ENCODE measurements at places on chromosomes 11 and 22.
A peak's percentile ranks its signal among the peaks of the same experiment; 100 is the strongest.

- DNase-seq = no peak
These were observed 736 bp downstream of the RDX start for GRCh38 chr11:110295531-110296225.

DNA sequence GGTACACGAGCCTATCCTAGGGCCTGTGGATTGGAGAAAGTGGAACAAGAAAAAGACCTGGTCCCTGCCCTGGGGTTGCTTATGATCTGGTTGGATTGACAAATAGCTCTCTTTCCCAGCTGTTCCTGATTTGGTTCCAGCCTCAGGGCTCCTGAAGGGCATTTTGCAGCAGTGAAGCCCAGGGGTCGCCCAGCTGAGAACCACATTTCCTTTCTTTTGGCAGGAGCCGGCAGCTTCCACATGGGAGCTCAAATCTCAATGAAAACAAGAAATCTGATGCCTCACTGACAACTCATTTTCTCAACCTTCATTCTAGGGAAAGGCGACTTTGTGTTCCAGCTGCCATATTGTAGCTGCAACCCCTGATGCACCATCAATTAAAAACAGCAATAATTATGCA lies 140.6 kb upstream of the CADM1 start:
- peak; percentile 6 for DNase-seq

- DNase-seq = no peak
These were observed 4.7 kb upstream of the CASP5 start for GRCh38 chr11:105027678-105028077.

DNA sequence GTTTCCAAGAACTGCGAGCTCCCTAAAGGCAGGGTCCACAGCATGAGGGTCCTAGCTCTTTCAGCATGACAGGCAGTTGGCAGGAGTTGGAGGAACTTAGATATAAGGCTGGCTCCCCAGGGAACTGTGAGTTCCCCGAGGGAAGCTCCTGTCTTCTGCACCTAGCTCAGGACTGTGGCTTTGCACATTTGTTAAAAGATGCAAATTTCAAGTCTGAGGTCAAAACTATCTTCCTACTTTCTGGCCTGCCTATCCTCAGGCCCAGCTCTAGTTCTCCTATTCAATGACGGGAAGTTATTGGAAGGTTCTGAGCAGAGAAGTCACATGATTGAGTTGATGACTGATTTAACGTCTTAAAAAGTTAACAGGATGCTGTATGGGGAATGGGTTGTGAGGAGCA lies 11.7 kb upstream of the UCP3 start:
- DNase-seq = no peak

GRCh38 chr22:39693943-39694500 lies 123.5 kb downstream of the CACNA1I start:
- DNase-seq = no peak

DNA sequence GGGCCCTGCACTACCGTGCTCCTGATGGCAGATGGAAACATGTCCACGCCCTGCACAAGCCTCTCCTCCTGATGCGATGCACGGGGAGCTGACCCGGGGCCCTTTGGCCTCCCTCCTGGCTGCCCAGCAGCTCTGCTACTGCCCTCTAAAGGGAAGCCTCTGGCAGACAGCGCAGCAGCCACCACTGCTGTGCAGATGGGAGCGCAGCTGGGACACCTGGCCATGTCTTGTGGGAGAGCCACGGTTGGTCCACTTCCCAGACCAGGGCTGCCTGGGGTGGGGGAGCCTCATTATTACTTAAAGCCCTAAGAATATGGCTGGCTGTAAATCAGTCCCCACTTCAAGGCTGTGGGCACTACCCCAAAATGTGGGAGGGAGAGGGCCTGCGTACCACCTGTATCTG lies 38.3 kb downstream of the TBX1 start:
- DNase-seq = no peak

DNA sequence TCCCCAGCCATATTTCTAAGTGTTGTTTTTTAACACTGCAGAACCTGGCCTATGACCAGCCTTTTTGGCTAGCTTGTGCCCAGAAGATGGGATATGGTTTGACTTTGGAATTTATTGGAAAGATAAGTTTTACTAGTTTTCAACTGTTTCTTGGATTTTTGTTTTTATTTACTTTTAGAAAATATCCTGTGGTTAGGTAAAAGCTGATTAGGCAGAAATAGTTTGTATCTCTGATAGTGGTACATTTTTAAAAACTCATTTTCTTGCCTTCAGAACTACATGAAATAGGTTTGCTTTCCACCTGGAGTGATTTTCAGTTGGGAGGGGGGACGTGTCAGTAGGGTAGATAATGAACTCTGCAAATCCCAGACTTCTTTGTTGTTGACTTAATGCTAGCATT lies 91.3 kb upstream of the RASSF10 start:
- DNase-seq = no peak

DNA sequence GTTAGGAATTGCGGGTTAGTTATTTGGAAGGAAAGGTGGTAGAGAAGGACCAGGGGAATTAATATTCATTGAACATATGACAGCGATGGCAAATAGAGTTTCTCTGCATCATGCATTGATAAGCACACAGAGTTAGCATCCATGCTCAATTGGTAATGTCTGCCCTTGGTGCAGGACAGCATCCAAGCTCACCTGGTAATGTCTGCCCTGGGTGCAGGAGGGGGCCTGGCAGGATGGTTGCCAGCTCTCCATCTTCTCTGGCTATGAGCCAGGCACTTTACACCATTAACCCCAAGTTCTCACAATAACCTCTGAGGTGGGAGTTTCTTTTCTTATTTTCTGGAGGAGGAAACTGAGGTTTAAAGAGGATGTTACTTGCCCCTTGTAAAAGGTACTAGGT lies 50.4 kb upstream of the RBFOX2 start:
- no peak for DNase-seq

DNA sequence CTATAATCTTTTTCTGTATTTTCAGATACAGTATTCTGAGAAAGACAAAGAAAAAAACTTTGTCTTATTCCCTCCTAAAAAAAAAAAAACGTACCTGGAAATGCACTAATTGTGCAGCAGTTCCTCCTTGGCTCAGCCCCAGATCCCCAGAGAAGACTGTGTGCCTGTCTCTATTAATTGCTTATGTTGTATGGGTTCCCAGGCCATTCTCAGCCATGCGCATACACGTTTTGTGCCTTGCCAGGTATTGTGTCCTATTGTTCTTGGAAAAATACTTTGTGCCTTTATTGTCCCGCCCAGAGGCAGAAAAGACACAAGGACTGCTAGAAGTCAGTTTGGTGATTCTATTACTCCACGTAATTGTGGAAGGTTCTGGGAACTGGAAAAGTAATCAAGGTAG lies 91.2 kb downstream of the PIWIL4 start:
- DNase-seq = no peak

DNA sequence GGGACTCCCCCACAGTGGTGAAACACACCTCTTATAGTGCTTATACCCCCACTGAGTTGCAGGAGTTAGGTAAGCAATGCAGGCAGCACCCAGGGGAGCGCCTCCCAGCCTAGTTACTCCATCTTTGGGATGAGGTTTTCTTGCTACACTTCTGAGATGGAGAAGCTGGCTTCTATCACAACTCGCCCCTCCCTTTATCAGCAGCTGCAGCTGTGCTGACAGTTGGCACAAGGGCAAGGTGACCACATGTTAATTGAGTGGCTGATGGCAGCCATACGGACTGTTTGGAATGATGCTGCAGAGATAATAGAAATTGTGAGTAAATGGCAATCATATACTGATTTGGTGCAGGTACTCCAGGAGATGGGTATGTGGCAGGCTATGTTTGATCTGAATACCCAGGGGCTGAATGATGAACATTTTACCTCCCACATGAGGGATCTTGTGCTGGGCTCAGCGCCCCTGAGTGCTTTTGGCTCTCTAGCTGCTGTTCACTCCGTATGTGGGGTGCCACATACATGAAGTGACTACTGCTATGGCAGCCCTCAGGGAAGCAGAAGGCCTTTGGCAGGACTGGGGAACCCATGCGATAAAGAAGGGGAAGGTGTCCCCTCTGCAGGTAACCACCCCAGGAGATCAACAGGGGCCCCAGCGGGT lies 29.2 kb upstream of the KCNA4 start:
- no peak for DNase-seq

DNA sequence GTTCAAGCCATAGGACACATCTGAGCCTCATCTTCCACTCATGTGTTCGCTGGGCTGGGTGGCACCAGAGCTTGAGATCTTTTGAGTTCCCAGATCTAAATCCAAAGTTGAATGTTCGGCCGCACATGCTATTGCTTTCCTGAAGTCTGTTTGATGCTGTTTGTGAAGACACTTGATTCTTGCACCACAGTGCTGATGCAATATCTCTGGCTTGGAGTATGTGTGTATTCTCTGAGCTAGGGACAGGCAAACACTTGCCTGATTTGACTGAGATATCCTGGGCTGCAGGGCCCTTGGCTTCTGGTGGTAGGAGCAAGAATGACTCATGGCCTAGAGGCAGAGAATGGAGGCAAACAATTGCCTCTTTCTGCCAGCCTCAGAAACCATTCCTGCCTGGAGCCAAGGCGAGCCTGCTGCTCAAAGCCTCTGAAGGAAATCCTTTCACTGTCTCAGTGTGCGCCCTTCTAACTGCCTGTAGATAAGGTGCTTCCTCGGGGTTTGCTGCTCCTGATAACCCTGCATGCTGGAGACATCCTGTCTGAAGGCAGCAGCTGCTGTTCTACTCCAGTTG lies 73.0 kb downstream of the CYB5R2 start:
- peak; percentile 88 for DNase-seq

DNA sequence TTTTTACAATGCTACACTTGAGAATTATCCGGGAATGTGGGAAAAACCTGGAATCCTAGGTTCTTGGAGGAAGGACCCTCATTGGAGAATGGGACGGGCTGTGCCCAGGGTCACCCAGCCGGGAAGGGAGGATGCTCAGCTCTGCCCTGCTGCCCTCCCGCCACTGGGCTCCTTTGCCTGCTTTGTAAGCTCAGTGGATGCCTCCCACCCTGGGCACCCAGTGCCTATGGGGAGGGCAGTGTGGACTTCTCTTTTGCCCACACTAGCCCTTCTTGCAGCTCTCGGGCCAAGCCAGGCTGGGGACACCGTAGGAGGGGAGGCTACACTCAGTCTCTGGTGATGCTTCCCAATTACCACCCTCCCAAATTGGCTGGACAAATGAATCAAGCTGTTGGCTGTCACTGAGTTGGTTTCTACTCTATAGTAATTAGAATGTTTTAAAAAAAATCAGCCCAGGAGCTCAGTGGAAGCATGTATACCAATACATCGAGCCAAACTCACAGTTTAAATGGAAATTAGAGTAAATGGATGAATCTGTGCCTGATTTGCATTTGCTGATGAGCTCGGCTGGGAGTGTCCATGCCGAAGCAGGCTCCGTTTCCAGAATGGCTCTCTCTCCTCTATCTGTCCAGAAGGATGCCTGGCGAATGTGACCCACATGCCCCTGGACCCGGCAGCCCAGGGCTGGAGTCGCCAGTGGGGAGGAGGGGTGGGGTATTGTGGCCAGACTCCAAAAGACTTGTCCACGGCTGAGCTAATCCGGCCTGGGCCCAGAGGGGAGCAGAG lies 317.0 kb downstream of the CTTN start:
- no peak for DNase-seq

- DNase-seq = no peak
These were observed 19.7 kb upstream of the IFT27 start for GRCh38 chr22:36795633-36796032.

DNA sequence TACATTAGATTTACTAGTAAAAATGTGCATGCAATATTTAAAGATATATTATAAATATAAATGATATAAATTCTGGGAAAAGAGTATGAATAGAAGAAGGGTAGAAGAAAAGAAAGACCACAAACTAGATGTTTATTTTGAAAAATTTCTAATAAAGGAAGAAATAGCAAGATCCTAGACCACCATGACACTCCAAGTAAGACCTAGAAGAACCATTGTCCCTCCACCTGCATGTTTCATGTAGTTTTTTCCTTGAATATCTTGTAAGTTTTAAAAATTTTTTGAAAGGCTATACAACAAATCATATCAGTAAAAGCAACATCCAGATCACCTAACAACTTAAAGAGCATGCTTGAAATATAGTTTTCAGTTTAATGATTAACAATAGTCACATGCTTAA lies 46.8 kb downstream of the ARHGAP32 start:
- no peak for DNase-seq

DNA sequence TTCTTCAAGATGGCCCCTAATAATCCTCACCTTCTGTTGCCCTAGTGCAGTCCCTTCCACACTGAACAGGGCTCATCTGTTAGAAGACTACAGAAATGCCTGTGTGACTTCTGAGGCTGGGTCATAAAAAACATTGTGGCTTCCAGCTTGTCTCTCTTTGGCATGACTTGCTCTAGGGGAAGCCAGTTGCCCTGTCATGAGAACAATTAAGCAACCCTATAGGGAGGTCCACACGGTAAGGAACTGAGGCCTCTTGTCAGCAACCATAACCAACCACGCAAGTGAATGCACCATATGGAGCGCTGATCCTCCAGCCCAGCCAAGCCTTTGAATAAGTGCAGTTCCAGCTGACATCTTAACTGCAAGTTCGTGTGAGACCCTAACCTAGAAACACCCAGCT lies 2.6 kb downstream of the LIPT2 start:
- no peak for DNase-seq

DNA sequence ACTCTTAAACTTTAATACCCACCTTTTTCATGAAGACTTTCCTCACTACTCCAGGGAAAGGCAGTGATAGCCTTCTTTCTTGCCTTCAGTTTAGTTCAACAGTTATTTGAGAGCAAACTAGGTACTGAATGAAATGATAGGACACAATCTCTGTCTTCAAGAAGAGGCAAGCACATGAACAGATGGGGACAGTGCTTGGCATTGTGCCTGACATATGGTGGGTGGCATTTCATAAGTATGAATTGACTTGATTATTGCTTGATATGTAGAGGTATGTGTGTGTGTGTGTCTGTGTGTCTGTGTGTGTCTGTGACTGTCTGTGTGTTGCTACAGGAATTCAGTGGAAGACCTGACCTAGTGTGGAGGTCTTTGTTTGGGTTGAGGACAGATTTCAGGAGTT lies 504.1 kb downstream of the NELL1 start:
- DNase-seq = no peak

DNA sequence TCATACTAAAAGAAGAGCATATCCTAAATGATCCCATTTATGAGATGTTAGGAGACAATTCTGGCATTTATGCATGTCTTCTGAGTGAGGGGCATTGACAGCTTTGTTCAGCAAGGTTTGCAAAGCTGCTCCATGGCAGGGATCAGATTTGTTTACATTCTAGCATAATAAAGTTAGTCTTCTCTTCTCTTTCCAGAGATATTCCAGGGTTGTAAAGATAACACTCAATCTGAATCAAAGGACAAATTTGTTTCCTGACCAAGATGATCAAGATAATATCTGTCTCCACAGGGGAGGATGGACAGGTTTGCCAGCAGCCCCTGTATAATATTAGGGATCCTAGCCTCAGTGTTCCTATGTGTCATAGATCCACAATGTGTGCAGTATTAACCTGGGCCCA lies 77.5 kb upstream of the ZC3H12C start:
- no peak for DNase-seq

GRCh38 chr22:30246814-30247376 lies 336 bp upstream of the LIF start:
- no peak for DNase-seq
